ENCODE measurements at places on chromosomes 1 and 21.
A peak's percentile ranks its signal among the peaks of the same experiment; 100 is the strongest.

- no peak for DNase-seq
These were observed 923 bp upstream of the SHC1 start for GRCh38 chr1:154971341-154971998.

DNA sequence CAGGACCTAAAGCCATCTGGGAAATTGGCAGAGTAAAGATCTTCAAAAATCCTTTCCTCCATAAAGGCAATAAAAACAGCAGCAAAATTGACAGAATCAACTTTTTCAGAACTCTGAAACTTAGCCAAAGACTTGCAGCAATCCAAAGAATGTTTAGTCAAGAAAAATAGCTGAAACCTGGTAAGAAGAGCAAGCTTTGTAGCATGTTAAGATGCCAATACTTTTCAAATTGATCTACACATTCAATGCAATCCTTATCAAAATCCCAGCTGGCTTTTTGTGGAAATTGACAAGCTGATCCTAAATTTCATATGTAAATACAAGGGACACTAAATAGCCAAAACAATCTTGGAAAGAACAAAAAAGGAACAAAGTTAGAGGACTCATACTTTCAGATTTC is 23.8 kb upstream of the FAM163A start:
- no peak for DNase-seq

DNA sequence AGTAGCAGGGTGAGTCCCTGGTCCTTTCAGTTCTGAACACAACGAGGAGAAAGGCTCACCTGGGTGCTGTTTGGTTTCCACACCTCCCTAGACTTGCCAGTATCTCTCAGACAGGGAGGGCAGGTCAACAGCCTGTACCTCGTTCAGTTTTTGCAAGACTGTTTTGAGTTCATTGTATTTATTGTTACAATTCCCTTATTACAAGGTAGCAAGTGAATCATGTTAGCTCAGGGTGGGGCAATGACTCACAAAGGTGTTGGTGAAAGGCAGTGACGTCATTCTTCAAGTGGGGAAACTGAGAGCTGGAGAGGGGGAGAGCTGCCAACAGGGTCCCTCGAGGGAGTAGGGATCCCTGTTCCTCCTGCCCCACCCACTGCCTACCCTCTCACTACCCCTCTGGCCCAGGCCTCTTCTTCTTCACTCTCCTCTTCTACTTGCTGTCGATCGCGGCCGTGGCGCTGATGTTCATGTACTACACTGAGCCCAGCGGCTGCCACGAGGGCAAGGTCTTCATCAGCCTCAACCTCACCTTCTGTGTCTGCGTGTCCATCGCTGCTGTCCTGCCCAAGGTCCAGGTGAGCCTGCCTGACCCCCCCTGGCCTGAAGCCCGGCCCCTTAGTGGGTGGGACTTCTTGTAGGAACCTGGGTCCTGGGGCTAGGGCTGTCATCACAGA is 13.4 kb downstream of the SERINC2 start:
- no peak for DNase-seq

- no peak for DNase-seq
These were observed 23.1 kb downstream of the RNF187 start for GRCh38 chr1:228510101-228510802.

- DNase-seq, result no peak
These were observed 14.1 kb downstream of the TOR3A start for GRCh38 chr1:179095924-179096323.

- no peak for DNase-seq
These were observed 37.4 kb downstream of the AK5 start for GRCh38 chr1:77319036-77319705.

- no peak for DNase-seq
These were observed 69.0 kb downstream of the CD46 start for GRCh38 chr1:207820568-207821463.

- DNase-seq, result no peak
These were observed 185.8 kb downstream of the HS2ST1 start for GRCh38 chr1:87100271-87100670.

GRCh38 chr21:41381731-41382130 is 19.9 kb downstream of the MX2 start:
- no peak for DNase-seq

DNA sequence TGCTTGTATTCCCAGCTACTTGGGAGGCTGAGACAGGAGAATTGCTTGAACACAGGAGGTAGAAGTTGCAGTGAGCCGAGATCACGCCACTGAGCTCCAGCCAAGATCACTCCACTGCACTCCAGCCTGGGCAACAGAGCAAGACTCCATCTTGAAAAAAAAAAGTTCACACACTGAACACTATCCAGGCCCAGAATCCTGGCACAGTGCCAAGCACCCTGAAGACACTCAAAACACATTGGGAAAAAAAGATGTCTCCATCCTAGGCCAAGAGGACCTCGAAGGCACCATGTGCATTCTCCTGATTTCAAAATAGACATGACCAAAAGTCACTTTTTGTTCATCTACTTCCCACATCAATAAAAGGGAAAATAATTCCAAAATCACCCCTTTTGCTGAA is 38.7 kb downstream of the SLC9A1 start:
- no peak for DNase-seq

GRCh38 chr1:12407050-12407961 is 177.5 kb downstream of the VPS13D start:
- DNase-seq, result no peak

DNA sequence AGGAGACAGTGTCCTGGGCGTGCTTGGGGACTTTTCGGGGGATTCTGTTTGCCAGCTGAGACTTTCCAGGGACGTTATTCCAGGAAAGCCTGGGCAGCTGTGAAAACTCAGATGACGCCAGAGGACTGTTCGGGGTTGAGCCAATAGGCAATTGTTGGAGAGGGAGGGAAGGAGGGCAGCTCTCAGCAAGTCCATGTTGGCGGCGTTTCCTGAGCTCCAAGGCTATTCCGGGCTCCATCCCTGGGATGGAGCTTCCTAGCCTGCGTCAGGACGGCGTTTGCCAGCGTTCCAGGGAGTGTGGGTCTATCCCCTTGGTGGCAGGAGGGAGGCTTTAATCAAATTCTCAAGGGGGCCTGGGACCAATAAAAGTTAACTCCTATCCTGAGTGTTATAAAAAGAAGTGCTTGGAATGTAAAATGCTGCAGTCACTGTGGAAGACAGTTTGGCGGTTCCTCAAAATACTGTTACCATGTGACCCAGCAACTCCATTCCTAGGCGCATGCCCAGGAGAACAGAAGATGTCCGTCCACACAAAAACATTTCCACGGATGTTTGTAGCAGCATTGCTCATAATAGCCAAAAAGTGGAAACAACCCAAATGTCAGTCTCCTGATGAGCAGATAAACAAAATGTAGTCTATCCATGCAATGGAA is 15.2 kb downstream of the SLC27A3 start:
- DNase-seq, result no peak

DNA sequence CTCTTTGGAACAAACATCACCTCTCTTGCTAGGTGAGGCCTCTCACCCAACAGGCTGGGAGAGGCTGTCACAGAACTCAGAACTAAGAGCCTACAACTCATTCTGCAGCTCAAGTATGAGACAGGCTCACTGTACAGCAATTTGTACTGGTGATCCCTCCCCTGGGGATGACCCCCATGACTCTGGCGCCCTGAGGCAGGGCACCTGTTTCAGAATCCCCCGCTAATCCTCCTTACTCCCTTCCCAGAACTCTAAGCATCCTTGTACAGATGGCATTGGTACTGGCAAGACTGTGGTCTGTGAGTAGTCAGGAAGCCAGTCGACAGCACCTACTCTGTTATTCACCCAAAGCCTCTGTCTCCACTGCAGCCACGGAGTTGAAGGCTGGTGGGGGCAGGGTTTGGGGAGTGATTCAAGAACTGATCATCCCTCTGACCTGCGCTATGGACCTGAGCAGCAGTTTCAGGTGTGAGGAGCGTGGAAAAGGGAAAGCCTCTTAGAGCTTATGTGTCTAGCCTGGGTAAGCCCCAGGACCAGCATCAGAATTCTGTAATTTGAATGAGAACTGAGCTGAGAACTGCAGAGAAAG is 655.5 kb downstream of the KIF26B start:
- no peak for DNase-seq

DNA sequence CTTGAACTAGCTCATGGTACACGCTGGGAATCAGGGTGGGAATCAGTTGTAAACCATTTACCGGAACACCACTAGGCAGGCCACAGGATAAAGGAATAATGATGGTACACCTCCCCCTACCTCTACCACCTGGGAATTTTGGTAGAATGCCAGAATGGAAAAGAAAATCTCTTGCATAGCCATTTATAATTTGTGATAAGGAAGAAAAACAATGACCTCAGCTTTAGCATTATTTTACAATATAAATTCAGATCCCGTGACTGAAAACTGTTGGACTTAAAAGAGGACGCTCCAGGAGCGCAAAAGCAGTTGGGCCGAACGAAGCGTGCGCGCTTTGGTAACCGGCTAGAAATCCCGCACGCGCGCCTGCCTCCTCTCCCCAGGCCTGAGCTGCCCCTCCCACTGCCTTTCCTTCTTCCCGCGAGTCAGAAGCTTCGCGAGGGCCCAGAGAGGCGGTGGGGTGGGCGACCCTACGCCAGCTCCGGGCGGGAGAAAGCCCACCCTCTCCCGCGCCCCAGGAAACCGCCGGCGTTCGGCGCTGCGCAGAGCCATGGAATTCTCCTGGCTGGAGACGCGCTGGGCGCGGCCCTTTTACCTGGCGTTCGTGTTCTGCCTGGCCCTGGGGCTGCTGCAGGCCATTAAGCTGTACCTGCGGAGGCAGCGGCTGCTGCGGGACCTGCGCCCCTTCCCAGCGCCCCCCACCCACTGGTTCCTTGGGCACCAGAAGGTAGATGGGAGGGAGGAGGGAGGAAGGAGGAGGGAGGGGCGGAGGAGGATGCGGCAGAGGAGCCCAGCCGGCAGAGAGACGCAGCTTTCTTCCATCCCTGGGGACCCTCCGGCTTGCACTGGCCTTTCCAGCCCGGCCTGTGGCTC is at the start of gene CYP4X1:
CYP4X1 (plus strand) TSS at position 402 of the 873 bp plus-strand sequence; CDS start at position 551, 149 bp downstream.
- no peak for DNase-seq

- DNase-seq, result no peak
These were observed 7.6 kb downstream of the TXNIP start for GRCh38 chr1:145988773-145989172.

DNA sequence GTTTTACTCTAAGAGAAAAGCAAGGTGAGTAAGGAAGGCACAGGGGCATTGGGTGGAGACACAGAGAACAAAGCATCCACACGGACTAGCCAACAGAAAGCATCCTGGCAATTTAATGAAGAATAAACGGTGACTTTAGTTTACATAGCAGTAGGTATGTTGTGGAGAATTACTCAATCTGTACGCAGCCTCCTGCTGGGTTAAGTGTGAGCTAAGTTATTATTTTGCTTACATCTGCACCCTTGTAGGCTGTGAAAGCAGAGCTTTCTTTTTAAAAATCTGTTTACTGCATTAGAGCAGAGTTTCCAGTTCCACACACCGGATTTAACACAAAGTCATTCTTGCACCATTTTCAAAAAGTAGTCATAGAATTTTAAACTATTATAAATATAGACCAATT is 144.5 kb downstream of the AKT3 start:
- DNase-seq, result no peak

DNA sequence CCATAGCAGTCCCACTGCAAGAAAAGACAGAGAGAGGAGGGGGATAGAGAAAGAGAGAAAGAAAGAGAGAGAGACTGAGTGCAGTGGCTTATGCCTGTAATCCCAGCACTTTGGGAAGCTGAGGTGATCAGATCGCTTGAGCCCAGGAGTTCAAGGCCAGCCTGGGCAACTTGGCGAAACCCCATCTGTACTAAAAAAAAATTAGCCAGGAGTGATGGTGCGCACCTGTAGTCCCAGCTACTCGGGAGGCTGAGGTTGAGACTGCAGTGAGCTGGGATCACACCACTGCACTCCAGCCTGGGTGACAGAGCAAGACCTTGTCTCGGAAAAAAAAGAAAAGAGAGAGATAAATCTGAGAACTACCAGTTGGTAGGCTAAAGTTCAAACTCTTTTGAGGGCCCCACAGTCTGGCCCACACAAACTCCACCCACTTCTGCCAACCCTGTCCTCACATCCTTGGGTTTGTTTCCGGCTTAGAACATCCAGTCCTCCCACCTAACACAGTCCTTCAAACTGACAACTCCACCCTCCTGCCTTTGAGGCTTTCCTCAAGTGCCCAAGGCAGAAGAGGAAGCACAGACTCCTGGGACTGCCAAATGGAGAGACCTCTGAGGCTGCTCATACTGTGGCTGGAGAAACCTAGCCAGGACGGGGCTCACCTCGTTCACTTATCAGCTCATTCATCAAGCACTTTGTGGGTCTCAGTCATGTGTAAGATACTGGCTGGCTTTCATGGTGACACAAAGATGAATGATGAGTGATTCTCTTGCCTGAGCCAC is 20.1 kb downstream of the TFAP2E start:
- DNase-seq, result no peak

- no peak for DNase-seq
These were observed 23.4 kb downstream of the GORAB start for GRCh38 chr1:170555370-170555769.

- peak; percentile 41 for DNase-seq
These were observed 10.8 kb downstream of the ADAMTSL4 start for GRCh38 chr1:150560011-150560438.

GRCh38 chr1:226233293-226233692 is 9.8 kb downstream of the MIXL1 start:
- no peak for DNase-seq

DNA sequence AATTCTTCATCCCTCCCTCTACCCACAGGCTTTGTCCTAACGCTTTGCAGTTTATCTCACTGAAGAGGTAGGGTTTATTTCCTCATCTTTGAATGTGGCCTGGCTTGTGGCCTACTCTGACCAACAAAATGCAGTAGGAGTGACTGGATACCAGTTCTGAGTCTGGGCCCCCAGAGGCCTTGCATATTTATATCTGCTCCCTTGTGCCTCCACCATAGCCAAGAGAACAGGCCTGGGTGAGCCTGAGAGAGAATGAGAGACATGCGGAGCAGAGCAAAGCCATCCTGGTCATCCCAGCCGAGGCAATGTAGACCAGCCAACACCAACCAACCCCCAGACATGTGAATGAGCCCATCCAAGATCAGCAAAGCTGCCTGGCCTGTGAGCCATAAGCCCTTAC is 30.3 kb downstream of the SMIM12 start:
- DNase-seq, result no peak

GRCh38 chr1:209219791-209220524 is 363.6 kb upstream of the CAMK1G start:
- no peak for DNase-seq

- DNase-seq, result no peak
These were observed 68.2 kb downstream of the RNF187 start for GRCh38 chr1:228555074-228555994.

- DNase-seq, result no peak
These were observed 3.2 kb upstream of the LRRN2 start for GRCh38 chr1:204688776-204689175.

- no peak for DNase-seq
These were observed 39.6 kb upstream of the PIGC start for GRCh38 chr1:172483448-172483847.

GRCh38 chr1:216566641-216567205 is 143.5 kb upstream of the USH2A start:
- DNase-seq, result no peak

DNA sequence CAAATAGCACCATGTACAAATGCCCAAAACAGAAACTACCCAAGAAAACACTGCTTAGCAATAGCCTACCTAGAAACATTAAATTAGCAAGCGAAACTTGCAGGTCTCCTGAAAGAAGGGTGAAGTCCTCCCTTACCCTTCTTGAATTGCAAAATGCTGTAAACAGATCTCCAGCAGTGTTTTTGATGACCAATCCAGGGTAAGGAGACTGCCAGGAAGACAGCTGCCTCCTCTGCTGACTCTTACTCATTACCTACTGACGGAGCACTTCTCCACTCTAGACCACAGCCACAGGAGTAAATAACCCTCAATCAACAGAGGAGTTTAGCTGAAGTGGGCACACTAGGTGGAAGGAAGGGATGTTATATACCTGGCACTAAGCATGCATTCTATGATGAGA is 32.2 kb upstream of the GADD45A start:
- DNase-seq, result no peak

GRCh38 chr1:169483500-169483966 is 2.2 kb downstream of the SLC19A2 start:
- DNase-seq, result no peak

Measured in activated T-helper 1 cell treated with anti-CD3 and anti-CD28 coated beads, Interleukin-2, amount 50 U/mL, for 16 hours (primary cell).